ENCODE measurements at places on chromosomes 5 and 9.

DNA sequence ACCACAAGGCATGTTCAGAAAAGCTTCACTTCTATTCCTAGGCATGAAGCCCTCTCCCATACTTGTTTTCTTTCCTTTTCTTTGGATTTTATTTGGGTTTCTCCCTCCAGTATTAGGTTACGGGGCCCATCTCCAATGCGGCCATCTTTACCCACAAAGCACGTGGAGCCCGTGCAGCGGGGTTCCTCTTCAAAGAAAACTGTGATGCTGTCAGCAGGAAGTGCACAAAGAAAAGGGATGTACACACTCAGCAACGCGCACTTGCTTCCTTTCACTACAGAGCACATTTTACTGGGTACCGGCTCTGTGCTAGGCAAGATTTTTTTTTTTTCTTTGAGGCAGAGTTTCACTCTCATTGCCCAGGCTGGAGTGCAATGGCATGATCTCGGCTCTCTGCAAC, 106.6 kb downstream of the COL23A1 start:
- peak; percentile 56 for DNase-seq

GRCh38 chr5:1324301-1324700, 20.6 kb downstream of the CLPTM1L start:
- DNase-seq, result no peak

- DNase-seq, result no peak
Measured at GRCh38 chr9:76342858-76343257, 51.4 kb downstream of the RFK start.

GRCh38 chr5:137214446-137215189, 284.5 kb downstream of the SPOCK1 start:
- no peak for DNase-seq

GRCh38 chr5:103224118-103224893, 34.3 kb upstream of the MACIR start:
- DNase-seq, result peak; percentile 44

DNA sequence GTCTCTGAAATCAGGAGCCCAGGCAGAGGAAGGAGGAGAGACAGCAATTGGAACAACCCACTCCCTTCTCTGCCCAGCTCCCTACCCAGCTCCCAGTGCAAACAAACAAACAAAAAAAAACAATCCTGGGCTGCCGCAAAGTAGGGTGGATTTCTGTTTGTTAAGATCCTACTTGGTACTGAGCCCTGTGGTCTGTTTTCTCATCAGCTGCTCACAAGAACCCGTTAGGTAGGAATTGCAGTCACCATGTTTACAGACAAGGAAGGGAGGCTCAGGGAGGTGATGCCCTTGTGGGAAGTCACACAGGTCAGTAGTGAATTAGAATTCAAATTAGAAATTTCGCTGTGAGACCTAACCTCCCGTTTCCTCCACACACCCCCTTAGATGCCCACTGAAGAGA, 128.8 kb upstream of the RAD23B start:
- no peak for DNase-seq

DNA sequence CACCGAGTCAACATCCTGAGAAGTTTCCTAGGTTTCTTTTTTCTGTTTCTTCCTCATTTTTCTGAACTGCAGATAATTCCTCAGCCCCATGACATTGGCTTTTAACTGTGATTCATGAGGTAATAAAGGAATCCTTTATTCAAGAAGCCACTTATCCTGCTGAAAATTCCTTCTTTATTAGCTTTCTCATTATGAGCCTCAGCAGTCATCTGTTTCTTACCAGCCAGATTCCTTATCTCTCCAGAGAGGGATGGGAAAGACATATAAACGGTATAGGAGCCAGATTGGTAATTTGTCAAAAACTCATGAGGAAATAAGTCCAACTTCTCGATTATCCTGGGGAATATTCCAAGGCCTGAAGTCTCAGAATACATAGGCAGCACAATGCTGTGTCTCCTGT, 465.4 kb downstream of the ICE1 start:
- no peak for DNase-seq

GRCh38 chr5:171980792-171981191, 25.6 kb downstream of the FBXW11 start:
- DNase-seq, result no peak

GRCh38 chr9:70873506-70873905, 247.9 kb downstream of the TRPM3 start:
- DNase-seq, result no peak

GRCh38 chr9:126564128-126564527, 49.6 kb upstream of the LMX1B start:
- DNase-seq, result no peak

- no peak for DNase-seq
Measured at GRCh38 chr9:71685394-71685793, 82.9 kb downstream of the CEMIP2 start.

DNA sequence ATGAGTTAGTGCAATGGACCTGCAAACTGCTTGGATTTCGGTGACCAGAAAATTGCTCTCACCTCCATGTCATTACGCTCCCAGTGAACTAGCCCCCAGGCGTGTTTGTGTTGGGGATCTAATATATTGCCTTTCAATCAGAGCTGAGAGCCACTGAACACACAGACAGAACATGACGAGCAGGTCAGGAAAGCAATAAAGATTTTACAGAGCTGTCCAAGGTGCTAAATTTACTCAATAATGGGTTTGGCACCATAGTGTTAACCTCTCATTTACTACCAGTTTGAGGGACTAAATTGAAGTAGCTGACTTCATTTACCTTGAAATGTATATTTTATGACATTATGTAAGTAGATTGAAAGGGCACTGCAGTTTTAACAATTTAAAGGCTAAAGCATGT, 383.0 kb downstream of the EBF1 start:
- DNase-seq, result no peak

GRCh38 chr5:15501091-15501791, 1.3 kb downstream of the FBXL7 start:
- no peak for DNase-seq

- DNase-seq, result no peak
Measured at GRCh38 chr9:124306098-124306735, 48.5 kb downstream of the NEK6 start.

DNA sequence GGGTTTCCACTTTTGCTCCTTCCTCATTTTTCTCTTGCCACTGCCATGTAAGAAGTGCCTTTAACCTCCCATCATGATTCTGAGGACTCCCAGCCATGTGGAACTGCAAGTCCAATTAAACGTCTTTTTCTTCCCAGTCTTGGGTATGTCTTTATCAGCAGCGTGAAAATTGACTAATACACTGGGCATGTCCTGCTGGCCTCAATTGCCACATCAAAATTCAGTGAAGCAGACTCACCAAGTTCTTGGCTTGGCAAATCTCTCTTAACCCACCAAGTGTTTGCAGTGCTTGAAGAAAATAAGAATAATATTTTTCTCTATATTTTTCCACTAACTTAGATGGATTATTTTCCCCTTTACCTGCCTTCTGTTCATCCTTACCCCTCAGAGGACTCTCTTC, 212.0 kb downstream of the BRINP1 start:
- no peak for DNase-seq

DNA sequence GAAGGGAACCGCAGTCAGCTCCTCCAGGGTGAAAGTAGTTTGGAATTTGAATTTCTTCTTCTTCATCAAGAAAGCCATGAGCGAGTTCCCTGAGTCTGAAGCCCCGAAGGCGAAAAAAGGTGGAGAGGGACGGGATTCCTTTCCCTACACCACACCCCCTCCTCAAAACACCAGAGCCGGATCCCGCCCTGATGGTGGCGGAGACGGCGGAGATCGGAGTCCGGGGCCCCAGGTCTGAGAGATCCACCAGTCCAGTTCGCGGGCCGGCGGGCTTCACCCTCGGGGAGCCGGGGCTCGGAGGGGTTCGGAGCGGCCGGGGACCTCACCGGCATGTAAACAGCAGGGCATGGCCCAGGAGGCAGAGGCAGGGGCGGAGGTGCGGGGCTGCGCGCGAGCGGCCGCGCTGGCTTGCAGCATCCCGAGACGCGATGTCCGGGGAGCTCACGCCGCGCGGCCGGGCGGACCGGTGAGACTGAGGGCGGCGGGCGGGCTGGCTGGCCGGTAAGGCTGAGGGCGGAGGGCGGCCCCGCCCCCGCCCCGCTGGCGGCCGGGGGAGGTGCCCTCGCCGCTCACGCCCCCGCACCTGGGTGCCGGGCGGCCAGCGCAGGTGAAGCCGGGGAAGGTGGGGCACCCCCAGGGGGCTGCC, 606 bp downstream of the EEIG1 start:
- peak; percentile 59 for DNase-seq

DNA sequence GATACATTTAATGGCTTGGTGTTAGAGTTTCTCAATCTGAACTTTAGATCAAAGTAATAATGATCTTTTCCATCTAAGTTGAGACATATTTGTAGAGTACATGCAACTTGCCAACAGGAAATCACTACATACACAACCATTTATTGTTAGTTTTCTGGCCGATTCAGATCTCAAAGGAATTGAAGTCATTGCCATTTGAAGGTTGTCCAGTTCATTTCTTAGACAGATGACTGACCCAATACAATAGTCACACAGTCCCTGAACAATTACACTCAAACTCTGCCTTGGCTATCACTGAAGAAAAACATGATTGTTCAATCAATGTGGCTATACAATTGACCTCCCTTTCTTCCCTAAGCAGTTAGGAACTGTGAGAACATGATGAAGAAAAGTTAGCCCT, 753.2 kb upstream of the RIOK2 start:
- DNase-seq, result no peak
